Purkinje cell (primary cell): ENCODE measurements at places on chromosomes 7 and 10. TPM values are rescaled to one million over a fixed set of nuclear protein-coding genes. Genes with fewer than 3 reads are reported as not detected.

Gene EBF3
- 12.1 and 16.4 TPM in 2 replicates for polyA plus RNA-seq

Gene MYOZ1
- polyA plus RNA-seq, result not detected in 2 replicates

Gene OPN4
- polyA plus RNA-seq, result 0.20 TPM in 1 of 2 replicates, not detected in the other

Gene DYDC2
- polyA plus RNA-seq, result 0.83 TPM in 1 of 2 replicates, not detected in the other

Gene ADRB1
- polyA plus RNA-seq, result 0.91 and 2.9 TPM in 2 replicates

Gene VSTM4
- polyA plus RNA-seq, result 1.5 and 1.7 TPM in 2 replicates

Gene PTN
- polyA plus RNA-seq, result 186 and 204 TPM in 2 replicates

Gene VCL
- 1.7 and 3.9 TPM in 2 replicates for polyA plus RNA-seq

Gene C10orf143
- polyA plus RNA-seq, result 0.17 and 0.32 TPM in 2 replicates

Gene SEMA4G
- polyA plus RNA-seq, result 40.3 and 76.9 TPM in 2 replicates

Gene ASB10
- not detected in 2 replicates for polyA plus RNA-seq

Gene CFAP69
- 6.6 and 11.6 TPM in 2 replicates for polyA plus RNA-seq

Gene C1GALT1
- 20.4 and 23.3 TPM in 2 replicates for polyA plus RNA-seq

Gene HOXA10
- polyA plus RNA-seq, result not detected in 2 replicates

Gene ARHGEF35
- not detected in 2 replicates for polyA plus RNA-seq

Gene CH25H
- polyA plus RNA-seq, result not detected in 2 replicates

Gene TFEC
- polyA plus RNA-seq, result not detected in 2 replicates
